ENCODE measurements at places on chromosomes 2 and 18. TPM values are rescaled to one million over a fixed set of nuclear protein-coding genes. Genes with fewer than 3 reads are reported as not detected.

GRCh38 chr18:7034924-7035323 is 82.7 kb downstream of the LAMA1 start:
- DNase-seq, result no peak

GRCh38 chr18:59140302-59140885 is 710 bp downstream of the SEC11C start:
- no peak for DNase-seq

MRPL33 gene
- 190 TPM for polyA plus RNA-seq

HOXD13 gene
- not detected for polyA plus RNA-seq

RAB6C gene
- polyA plus RNA-seq, result not detected

DNA sequence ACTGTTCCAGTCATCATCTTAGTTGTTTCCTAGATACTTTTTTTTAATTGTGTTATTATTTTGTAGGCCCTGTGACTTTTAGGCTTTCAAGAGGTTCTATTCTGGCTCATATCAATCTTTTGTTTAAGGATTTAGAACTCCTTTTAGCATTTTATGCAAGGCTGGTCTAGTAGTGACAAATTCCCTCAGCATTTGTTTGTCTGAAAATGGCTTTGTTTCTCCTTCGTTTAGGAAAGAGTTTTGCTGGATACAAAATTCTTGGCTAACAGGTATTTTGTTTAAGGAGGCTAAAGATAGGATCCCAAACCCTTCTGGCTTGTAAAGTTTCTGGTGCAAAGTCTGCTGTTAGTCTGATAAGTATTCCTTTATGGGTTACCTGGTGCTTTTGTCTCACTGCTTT is 116.6 kb upstream of the SLC66A3 start:
- no peak for DNase-seq

TMEFF2 gene
- polyA plus RNA-seq, result not detected

BZW1 gene
- polyA plus RNA-seq, result 365 TPM

CXCR4 gene
- 582 TPM for polyA plus RNA-seq

DNA sequence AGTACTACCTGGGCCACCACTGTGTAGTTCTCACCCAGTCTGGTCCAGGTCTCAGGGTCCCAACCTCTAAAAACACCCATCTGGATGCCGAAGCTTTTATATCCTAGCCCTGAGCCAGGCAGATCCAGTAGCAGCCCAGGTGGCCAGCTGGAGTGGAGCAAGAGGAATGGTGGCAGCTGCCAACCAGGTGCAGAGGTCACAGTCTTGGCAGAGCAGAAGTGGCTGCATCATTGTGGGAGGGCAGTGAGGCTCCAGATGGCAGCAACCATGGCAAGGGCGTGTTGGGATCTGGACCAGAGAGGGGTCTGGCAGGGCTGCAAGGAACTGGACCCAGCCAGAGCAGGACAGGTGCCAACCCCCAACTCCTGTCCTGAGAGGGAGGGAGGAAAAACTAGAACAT is 72.2 kb upstream of the AGAP1 start:
- DNase-seq, result no peak

DNA sequence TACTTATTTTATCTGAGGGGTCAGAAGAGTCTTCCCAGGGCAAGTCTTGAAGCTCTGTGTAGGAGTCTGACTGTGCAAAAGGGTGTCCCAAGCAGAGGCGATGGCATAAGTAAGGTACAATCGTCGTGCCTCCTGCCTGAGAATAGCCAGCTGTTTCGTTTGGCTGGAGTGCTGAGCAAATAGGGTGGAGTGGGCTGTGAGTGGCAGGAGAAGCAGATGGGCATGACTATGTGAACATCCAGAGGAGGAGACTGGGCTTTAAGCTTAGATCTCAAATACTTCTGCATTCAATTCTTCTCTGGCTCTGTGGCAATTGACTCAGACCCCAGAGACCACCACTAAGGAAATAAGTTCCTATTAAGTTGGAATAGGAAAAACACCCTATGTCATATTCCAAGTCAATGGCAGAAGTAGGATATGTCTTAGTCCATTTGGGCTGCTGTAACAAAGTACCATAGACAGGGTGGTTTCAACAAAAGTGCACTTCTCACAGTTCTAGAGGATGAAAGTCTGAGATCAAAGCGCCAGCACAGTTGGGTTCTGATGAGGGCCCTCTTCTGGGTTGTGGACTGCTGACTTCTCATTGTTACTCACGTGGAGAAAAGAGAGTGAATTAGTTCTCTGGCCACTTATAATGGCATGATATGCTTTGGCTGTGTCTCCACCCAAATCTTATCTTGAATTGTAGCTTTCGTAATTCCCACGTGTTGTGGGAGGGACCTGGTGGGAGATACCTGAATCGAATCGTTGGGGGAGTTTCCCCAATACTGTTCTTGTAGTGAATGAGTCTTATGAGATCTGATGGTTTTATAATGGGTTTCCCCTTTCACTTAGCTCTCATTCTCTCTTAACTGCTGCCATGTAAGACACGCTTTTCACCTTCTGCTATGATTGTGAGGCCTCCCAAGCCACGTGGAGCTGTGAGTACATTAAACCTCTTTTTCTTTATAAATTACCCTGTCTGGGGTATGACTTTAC is 120.2 kb downstream of the LPIN1 start:
- DNase-seq, result no peak

TEX44 gene
- polyA plus RNA-seq, result not detected

DNA sequence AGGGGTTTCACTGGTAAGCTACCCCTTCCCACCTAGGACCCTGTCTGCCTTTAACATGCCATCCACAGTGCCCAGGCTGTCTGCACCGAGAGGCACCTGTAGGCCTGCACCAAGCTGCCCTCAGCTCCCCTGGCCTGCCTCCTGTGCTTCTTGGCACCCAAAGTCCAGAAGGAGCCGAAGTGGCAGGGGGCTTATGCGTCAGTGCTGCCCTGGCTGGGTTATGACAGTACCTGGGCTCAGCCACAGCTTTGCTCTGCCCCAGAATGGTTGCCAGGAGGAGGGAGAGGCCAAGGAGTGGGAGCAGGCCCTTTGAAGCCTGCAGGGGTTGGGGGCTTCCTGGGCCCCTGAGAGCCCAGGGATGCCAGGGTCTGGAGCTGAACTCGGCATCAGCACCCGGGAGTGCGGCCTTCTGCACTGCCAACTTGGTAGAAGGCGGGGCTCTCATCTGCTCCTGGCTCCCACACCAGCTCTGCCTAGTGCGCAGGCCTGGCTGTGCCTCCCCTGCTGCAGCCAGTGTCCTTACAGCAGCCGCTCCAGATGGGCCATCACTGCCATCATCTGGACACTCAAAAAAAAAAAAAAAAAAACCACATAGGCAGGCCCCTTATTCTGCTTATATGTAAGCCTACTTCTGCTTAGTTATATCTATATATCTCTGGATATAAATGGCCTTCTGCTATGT is 155.4 kb downstream of the THSD7B start:
- no peak for DNase-seq

ZNF519 gene
- polyA plus RNA-seq, result 1.8 TPM

DNA sequence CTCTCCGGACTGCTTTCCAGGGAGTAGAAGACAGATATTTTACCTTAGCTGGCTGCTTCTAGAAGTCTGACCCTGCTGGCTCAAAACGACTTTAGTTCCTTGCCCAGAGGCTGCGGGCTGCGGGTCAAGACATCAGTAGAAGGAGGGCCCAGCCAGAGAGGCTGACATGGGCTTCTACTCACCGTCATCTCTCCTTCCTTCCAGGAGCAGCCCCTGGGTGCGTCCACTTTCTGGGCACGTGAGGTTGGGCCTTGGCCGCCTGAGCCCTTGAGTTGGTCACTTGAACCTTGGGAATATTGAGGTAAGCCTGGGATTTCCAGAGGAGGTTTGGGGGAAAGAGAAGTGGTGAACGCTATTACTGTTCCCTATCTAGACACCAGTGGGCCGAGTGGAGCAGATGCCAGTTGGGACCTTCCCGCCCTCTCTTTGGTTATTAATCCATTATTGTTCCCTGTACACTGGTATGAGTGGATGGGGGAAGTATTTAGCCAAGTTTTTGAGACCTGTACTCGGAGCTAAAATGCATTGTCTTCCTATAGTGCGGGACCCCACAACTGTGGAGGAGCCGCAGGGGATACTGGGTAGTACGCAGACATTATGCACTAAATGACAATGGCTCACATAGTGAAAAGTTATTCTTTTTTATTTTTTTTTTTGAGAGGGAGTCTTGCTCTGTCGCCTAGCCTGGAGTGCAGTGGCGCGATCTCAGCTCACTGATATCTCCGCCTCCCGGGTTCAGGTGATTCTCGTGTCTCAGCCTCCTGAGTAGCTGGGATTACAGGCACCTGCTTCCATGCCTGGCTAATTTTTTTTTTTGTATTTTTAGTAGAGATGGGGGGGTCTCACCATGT is 26.3 kb upstream of the CASP8 start:
- DNase-seq, result no peak

DNA sequence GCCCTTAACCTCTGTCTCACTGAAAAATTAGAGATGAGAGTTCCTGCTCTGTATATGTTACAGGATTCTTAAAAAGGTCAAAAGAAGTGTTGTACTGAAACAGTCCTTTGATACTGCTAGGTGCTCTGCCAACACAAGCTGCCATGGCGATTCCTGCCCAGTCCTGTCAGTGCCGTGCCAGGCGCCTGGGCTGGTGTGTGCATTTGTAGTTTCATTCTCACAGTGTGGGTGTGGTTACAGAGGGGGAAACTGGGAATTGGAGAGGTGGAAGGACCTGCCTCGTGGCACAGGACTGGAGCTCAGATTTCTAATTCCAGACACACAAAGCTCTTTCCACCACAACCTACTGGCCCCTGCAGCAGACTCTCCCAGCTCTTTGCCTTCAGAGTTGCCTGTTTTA is 122.3 kb upstream of the RAB6C start:
- DNase-seq, result no peak

DNA sequence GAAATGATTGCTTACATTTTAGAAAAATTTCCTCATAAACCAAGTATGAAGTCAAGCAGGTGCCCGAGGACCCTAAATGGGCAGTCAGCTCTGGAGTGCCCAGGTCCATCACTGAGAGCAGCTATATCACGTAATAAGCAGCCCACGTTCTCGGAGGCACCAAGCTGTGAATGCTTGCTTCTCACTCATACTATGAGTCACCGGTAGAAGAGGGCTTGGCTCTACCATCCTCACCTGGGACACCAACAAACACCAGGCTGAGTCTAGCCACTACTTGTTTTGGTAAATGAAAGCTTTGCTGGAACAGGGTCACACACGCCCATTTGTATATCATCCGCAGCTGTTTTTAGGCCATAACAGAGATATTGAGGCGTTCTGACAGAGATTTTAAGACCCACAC is 207.5 kb downstream of the SEPTIN10 start:
- DNase-seq, result no peak

DNA sequence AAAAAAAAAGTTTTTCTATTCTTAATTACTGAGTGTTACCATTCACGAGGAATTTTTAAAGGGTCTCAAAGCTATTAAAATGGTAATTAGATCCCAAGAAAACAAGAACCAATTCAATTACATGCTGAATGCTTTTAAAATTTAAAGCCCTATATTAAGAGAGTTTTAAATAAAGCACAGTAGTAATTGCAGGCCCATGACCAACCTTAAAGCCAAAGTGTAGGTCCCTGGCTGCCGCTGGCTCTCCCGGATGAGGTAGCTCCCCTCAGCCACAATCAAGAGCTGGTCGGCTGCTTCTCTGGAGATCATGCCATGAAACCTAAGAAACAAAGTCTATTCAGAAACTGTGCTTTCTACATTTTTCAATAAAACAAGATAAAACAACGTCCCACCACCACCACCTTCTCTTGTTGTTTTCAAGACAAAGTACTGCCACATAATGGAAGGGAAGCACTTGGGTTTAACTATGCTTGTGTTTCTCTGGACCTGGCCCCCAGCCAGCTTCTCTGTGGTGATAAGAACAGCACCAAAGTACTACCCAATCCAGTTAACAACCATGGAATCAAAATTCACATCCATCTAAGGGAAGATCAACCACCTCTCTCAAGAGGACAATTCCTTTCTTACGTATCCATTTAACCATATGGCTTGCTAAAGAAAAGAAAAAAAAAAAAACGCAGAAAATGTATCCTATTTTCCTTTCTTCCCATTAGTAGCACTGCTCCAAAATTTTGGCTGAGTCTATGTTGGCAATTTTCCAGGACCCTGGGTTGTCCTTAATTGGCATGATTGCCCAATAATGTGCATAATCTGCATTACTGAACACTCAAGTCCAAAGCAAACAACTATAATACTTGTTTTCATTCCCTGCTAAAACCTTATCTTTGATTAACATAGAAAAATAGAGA is 90.1 kb downstream of the CHN1 start:
- DNase-seq, result no peak

DNA sequence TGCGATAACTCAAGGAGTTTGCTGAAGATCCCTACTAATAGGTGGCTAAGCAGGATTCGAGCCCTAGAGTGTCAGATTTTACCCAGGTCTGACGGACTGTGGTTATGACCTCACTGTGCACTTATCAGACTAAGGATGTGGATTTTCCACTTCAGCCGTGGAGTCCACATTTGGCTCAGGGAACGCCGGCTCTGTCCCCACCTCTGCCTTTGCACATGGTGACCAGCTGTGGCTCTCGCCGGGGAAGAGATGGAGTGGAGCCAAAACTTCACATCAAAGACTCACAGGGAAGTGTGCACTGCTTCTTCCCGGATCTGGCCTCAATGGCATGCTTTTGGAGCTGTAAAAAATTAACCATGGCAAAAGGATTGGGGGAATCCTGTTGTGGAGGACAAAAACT is 249.3 kb upstream of the APCDD1 start:
- no peak for DNase-seq

- DNase-seq, result no peak
These were observed 1.8 kb upstream of the LYPD6B start for GRCh38 chr2:149036507-149037293.

DNA sequence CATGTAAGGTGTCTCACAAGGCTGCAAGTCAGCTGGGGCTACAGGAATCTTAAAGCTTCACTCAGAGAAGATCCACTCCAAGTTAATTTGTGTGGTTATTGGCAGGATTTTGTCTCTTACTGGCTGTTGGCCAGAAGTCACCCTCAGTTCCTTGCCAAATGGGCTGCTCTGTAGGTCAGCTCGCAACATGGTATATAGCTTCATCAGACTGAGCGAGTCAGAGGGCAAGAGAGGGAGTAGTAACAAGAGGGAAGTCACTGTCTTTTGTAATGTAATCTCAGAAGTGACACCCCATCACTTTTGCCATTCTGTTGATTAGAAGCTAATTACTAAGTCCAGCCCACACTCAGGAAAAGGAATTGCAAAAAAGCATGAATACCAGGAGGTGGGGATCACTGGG is 119.5 kb downstream of the LRRTM1 start:
- no peak for DNase-seq

KCNF1 gene
- polyA plus RNA-seq, result not detected

DNA sequence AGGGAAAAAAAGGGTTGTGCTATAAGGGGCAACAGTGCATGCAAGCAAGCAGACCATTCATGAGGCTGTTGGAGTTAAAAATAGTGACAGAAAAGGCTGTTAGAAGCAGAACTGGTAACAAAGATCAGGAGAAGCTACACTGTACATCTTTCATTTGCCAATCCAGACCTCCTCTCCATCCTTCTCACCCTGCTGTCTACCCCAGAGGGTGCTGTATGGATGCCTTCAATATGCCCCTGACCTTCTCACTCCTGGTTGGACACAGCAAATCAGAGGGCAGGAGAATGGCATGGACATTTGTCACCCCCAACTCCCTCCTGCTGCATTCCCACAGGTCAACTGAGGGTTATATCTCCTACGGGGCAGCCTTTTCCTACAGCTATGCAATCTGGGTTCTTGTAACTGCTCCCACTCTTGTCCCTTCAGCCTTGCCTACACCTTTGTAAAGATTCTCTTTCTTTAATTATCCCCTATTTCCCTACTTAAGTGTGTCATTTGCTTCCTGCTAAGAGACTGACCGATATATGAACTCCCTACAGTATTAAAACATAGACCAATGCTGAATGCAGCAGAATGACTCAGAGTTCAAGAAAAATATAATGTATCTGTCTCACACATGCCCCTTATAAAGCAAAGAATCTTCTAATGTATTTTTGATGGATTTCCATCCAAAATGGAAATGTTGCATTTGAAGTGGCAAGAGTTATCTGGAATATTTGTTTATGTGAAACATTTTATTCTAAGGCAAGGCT is 169.2 kb upstream of the NCKAP5 start:
- DNase-seq, result no peak

Data from immature natural killer cell (primary cell).